ENCODE measurements at places on chromosomes 3 and 15.

- DNase-seq: peak; percentile 24
These were observed 29.5 kb downstream of the GLB1 start for GRCh38 chr3:33067484-33067883.

GRCh38 chr3:172651936-172652625 lies 58.8 kb downstream of the NCEH1 start:
- DNase-seq: no peak

GRCh38 chr3:109188741-109189140 lies 52.2 kb downstream of the C3orf85 start:
- no peak for DNase-seq

GRCh38 chr3:127212231-127212630 lies 19.3 kb downstream of the PRR23E start:
- no peak for DNase-seq

GRCh38 chr3:170864525-170865208 lies 5.3 kb downstream of the RPL22L1 start:
- DNase-seq: no peak

GRCh38 chr3:121722411-121722810 lies 27.1 kb downstream of the GOLGB1 start:
- DNase-seq: no peak

DNA sequence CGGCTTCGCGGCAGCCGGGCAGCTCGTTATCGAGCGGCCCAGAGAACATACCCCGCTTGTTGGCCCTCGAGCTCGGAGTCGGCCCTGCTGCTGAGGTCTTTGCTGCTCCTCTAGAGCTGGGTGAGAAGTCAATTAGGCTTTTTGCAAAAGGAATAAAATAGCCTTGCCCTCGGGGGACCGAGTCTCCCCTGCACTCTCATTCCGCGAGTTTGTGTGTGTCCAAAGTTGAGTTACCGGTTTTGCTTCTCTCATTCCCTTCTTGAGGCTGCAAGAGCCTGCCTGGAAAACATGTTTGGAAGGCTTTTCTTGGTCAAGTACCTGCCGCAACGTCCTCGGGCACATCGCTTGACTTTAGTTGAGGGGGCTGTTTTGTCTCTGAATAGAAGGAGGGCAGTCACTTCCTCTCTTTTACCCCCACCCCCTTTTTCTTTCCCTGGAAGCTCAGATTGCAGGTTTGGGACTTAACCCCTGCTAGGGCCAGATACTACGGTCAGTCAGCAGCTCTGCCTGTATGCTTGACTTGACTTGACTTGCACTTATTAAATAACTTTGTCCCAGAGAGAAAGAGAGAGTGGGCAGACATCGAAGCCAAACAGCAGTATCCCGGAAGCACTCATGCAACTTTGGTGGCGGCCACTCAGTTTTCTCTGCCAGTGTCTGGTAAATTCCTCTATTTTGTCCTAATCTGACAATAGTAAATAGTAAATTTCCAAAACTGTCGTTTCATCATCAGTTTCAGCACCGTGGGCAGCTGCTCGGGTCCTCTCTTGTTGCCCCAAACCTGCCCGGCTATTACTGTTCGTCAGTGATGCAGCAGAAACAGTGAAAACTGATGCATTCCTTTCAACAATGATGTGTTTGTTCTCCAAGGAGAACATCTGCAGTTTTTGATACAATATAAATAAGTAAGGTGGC lies 609 bp downstream of the RNF13 start:
- DNase-seq: peak; percentile 39

DNA sequence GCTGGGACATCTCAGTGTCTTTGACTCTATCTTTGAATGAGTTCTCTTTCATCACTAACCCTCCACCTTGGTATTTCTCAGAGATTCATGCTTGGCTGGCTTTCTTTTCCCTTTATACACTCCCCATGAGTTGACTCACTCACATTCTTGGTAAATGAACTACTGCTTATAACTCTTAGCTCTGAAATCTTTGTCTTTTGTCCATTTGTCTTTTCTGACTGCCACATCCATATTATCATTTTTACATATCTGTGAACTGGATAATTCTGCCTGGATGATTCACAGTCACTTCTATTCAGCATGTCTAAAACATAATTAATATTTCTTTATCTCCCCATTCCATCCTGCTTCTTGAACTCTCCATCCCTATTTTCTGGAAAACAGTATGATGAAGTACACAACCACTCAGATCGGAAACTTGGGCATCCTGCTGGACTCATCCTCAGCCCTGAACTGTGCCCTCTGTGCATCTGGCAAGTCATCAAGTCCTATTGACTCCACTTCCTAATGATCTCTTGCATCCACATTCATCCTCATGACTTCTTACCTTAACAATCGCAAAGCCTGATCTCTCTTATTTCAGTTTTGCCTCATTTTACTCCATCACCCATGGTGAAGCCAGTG lies 66.9 kb downstream of the KCNAB1 start:
- DNase-seq: no peak

Measured in HCEC 1CT (cell line).